ENCODE measurements at places on chromosomes 6 and 20. TPM values are rescaled to one million over a fixed set of nuclear protein-coding genes. Genes with fewer than 3 reads are reported as not detected.

The HEY2 gene
- not detected for total RNA-seq

The C6orf58 gene
- total RNA-seq = not detected

- DNase-seq = no peak
These were observed 146.8 kb downstream of the EYA2 start for GRCh38 chr20:47041396-47041899.

DNA sequence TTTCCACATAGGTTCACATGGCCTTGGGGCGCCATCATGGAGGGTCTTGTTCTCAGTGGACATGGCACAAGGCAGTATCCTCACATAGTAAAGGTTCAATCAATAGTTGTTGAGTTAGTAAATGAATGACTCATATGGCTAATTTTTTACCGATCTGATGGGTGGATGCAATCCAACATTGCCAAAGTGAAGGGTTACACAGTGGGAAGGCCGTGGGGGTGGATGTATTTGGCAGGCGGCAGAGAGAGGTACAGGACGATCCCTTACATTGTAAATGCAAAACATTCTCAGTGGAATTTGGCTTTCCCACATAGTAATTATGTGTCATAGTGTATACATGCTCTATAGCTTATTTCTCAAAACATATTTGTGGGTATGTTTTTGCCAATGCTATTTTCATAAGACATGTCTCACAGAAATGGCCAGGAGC lies 21.0 kb upstream of the PDE7B start:
- no peak for DNase-seq

- DNase-seq = no peak
These were observed 114.5 kb downstream of the MAP3K5 start for GRCh38 chr6:136677822-136678221.

GRCh38 chr6:112575309-112575834 lies 228.2 kb downstream of the RFPL4B start:
- DNase-seq = no peak

DNA sequence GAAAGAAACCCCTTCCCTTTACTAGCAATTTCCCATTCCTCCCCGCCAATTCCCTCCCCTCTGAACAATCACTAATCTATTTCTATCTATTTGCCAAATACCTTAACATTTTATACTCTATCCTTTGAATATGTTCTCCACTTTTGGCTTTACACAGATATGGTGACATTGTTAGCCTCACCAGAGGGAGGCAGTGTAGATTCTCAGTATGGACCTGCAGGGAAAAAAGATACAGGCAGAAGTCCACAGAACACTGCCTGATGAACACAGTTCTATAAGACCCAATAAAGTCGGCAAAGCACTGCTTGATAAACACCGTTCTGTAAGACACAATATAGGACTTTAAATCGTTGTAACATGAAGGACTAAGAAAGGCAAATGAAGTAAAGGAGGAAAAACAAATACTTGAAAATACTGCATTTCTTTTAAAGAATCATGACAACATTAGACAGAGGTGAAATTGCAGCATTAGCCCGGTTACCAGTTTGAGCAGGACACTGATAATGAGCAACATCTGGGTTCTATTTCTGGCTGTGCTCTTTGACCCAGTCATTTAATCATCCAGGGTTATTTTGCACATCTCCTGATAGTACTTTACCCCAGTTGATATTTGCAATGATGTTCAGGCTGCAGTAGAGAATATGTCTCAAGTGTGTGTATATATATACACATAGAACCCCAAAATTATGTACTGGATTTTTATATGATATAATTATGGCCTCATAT lies 296.8 kb downstream of the UTRN start:
- DNase-seq = peak; percentile 25

Measured in activated CD4-positive, alpha-beta memory T cell treated with anti-CD3 and anti-CD28 coated beads for 36 hours (primary cell).